Left colon (tissue), 2 donors: ENCODE measurements at places on chromosomes 11 and 22. TPM values are rescaled to one million over a fixed set of nuclear protein-coding genes. Genes with fewer than 3 reads are reported as not detected.
A peak's percentile ranks its signal among the peaks of the same experiment; 100 is the strongest.

- no peak for DNase-seq
Observed at GRCh38 chr11:34978236-34979191, 62.1 kb downstream of the PDHX start.

DNA sequence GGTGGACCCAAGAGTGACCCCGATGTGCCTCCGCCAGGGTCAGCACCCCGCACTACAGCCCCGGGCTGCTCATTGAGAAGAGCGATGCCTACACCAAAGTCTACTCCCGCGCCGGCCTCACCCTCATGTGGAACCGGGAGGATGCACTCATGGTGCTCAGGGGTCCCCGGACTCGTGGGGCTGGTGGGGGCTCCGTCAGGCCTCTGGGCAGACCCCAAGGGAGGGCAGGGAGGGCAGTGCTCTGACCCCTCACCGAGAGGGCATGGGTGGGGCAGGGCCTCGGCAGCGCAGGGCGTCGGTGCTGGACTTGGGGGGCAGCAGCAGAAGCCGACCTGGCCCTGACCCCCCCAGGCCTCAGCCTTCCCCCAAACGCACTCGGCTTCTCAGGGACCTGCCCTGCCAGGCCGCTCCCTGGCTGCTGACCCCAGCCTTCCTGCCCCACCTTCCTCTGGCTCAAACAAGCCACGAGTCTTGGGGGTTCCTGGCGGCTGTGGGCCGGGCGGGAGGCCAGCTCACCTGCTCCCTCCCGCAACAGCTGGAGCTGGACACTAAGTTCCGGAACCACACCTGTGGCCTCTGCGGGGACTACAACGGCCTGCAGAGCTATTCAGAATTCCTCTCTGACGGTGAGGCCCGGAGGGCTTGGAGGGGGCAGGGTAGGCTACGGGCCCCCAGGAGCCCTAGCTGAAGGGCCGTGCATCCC, 2.9 kb downstream of the MUC2 start:
- no peak for DNase-seq

DNA sequence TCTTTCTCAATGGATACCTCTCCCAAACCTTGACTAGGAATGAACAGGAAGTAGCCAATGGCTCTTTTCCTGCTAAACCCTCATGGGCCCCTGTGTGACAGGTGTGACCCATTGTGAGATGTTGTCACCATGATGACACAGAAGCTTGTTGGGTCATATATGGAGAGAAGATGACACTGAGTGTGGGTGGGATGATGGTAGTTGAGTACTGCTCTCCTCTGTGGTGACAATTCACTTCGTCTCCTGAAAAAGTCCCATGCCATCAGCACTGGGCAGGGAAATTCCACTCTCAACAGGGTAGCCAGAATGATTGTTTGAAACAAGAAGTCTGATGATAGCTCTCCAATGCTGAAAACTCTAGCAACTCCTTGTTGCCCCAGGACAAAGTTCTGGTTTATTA, 94.0 kb upstream of the SEZ6L start:
- no peak for DNase-seq

DNA sequence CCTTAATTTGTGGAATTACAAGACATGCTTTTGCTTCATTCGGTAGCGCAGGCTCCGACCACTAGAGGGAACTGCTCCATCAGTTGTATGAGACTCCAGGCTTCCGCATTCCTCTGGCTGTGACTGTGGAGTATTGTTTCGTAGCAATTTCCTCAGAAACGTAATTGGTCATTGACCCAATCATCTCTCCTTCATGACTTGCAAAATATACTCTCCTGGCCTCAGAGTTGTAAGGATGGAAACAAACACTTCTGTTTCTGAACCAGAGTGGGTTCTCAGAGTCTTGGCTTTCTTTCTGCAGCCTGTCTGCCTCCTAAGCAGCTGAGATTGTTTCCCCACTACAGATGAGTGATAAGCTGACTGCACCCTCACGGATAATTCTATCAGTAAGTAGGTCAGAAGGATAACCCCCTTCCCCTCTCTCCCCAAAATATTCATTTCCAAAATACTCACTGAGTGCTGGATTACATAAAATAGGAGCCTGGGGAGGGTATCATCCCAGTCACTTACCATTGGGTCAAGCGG, 146.8 kb upstream of the ZC3H12C start:
- DNase-seq, result peak; percentile 89

GRCh38 chr11:71125150-71125549, 127.2 kb downstream of the SHANK2 start:
- DNase-seq, result no peak

GRCh38 chr22:19761725-19762567, 1.4 kb downstream of the TBX1 start:
- DNase-seq, result no peak

- no peak for DNase-seq
Observed at GRCh38 chr11:69007975-69008381, 5.1 kb downstream of the MRGPRF start.

GRCh38 chr22:39148727-39149535, 3.5 kb downstream of the CBX7 start:
- DNase-seq, result peak; percentile 63

DNA sequence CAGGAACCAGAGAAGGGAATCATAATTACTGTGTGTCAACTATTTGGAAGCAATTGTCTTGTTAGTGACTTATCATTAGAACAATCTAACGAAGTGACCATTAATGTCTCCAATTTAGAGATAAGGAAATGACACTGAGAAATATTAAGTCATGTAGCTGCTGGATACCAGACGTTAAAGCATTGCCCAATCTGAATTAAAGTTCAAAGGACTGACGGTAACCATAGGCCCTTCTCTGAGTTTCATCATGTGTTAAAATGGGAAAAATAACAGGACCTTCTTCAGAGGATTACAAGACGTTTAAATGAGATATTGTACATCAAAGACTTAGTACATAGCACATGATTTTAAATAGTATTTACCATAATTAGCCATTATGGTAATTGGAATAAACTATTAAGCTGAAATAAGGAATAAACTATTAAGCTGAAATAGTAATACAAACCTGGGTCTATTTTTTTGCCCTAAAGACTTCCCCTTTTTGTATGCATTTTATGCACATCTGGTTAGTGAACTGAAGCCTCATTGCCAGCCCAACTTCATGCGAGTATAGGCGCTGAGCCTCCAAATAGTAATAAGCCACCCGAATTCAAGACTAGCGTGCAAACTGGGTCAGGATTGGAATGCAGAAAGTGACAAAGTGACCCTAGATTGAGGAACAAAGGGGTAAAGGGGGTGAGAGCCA, 41.0 kb downstream of the GLYATL1 start:
- DNase-seq, result no peak

DNA sequence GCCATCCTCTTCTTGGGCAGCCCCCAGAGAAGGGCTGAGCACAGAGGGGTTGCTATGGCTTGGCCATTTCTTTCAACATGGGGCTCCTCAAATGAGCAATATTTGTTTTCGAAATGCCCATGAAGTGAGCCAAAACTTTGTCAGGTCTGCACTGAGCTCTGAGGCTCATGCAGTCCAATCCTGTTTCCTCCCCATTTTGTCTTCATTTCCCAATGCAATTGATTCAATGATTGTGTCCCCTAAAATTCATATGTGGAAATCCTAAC, 60.6 kb upstream of the CD44 start:
- no peak for DNase-seq

- no peak for DNase-seq
Observed at GRCh38 chr22:44642096-44642644, 59.8 kb upstream of the PRR5 start.

GRCh38 chr11:73402834-73403185, 26.6 kb downstream of the RELT start:
- DNase-seq, result no peak

DNA sequence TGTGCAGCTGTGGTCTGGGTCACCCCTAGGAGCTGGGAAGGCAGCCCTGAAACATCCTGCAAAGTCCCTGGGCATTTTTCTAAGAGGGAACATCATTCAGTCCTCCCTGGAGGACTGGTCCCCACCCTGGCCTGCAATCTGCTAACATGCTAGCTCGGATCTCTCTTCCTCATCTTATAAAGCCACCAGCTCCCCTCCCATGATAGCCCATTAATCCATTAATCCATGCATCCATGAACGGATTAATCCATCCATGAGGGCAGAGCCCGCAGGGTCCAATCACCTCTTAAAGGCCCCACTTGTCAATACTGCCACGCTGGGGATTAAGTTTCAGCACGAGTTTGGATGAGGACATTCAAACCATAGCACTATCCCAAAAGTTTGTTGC, 12.1 kb downstream of the PRG3 start:
- no peak for DNase-seq

GRCh38 chr22:26687439-26687838, 30.1 kb downstream of the MIAT start:
- DNase-seq, result no peak

GRCh38 chr11:34149274-34149673, 43.8 kb downstream of the NAT10 start:
- DNase-seq, result no peak

DNA sequence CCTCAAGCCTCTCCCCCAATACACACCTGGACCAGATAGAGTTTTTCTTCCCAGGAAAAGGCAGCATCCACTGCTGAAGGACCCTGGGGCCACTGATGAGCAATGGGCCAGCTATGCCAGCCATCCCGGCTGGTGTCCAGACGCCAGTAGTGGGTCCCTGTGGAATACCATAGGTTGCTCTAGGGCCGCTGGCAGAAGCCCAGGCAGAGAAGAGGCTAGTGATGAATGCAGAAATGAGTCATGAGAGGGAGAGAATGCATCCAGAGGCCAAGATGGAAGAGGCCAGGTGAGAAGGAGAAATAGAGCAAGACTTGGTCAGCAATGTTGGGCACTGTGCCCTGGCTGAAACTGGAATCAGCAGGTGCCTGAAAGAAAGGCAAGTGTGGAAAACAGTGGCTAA, 8.9 kb downstream of the HPX start:
- no peak for DNase-seq

DNA sequence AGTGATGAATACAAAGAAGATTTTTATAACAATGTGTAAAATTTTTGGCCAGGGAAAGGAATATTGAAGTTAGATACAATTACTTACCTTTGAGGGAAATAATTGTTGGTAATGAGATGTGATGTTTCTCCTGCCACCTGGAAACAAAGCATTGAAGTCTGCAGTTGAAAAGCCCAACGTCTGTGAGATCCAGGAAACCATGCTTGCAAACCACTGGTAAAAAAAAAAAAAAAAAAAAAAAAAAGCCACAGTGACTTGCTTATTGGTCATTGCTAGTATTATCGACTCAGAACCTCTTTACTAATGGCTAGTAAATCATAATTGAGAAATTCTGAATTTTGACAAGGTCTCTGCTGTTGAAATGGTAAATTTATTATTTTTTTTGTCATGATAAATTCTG, 5.3 kb downstream of the BIRC3 start:
- DNase-seq, result no peak

GRCh38 chr22:39728236-39728860, 157.8 kb downstream of the CACNA1I start:
- no peak for DNase-seq

DNA sequence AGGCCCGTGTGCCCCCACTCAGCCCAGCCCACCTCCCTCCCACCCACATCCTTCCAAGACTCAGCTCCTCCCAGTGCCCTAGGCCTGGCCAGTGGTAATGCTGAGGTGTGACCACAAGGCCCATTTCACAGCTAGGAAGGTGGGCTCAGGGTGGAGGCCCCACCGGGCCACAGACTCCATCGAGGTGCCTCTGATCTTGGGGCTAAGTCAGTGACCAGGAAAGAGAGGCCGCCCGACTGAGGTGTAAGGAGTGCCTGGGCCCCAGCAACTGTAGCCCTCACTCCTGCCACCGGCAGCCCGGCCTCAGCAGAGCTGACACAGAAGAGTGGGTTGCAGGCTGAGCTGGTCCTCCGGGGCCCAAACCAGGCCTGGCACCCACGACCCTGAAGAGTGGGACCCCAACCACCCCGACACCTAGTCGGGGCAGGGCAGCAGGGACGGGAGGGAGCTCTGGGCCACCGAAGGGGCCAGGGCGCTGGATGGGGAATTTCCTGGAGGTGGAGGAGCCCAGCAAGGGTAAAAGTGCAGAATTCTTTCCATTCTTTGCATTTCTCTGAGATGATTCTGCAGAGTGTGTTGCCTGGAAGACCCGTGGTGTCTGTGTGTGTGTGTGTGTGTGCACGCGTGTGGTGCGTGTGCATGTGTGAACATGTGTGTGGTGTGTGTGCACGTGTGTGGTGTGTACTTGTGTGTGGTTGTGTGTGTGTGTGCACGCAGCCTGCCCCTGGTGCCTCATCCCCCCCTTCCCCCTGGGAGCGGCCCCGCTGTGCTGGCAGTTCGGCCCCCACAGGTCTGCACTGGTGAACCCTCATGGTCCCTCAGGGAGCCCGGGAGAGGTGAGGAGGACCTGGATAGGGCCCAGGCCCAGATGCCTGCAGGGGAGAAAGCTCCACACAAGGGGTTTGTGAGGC, 8.3 kb upstream of the PIM3 start:
- no peak for DNase-seq

DNA sequence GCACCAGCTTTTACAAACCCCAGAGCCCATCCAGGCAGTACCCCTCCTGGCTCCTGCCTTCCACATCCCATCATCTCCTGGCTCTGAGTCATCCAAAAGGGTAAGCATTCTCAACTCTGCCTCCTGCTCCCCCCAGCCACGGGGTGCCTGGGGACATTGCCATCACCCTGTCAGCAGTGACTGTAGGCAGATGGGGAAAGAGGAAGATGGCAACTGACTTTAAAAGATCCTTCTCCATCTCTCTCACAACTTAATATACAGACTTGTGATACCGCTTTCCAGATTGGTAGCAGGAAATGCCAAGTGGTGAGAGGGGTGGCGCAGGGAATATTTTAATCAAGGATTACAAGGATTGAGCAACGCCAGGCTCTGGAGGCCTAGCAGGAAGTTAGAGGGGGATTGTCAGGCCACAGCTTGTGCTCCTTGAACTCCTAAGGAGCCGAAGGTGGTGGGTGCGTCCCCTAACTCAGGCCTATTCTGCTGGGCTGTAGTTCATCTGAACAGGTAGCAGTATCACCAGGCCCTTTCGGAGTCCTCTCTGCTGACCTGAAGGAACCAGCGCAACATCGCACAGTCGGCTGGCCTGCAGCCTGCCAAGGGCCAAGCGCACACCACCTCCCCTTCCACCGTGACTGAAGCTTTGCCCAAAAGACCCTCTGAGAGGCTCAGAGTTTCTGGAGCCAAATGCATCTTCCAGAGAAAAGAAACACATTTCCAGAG, 83.3 kb downstream of the ZC3H12C start:
- no peak for DNase-seq

Gene CD248
- total RNA-seq, result 13.7 TPM

Gene RFPL1
- not detected for total RNA-seq

Gene UPK2
- not detected for total RNA-seq

Gene VWA5A
- 48.8 TPM for total RNA-seq

Gene DEPDC7
- 8.3 TPM for total RNA-seq

Gene TMEM123
- 105 TPM for total RNA-seq
